OCI-LY7 (cell line): ENCODE measurements at places on chromosomes 4 and X. TPM values are rescaled to one million over a fixed set of nuclear protein-coding genes. Genes with fewer than 3 reads are reported as not detected.

The RNF175 gene
- 0.25 and 0.33 TPM in 2 replicates for total RNA-seq

DNA sequence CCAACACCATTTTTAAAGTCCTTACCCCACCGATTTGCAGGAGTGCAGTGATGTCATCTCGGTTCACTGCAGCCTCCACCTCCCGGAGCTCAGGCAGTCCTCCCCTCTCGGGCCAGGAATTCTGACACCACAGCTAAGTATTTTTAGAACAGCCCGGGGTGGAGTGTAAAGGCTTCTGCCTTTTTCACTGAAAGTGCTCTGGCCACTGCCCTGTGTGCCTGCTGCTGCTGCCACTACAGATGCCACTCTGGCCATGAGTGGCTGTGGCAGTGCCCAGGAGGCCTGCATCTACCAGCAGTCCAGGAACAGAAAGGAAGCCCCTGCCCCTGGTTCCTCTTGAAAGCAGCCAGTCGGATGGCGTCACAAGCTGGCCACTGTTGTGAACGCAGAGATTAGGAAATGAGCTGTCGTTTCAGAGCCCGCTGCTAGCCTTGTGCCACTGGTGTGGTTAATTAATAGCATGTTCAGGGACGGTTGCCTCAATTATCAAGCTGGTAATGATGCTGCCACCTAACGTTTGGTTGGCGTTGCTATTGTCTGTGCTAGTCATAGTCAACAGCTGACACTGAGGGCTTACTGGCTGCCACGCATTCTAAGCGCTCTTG, 23.6 kb upstream of the TBC1D14 start:
- DNase-seq, result peak; percentile 56

DNA sequence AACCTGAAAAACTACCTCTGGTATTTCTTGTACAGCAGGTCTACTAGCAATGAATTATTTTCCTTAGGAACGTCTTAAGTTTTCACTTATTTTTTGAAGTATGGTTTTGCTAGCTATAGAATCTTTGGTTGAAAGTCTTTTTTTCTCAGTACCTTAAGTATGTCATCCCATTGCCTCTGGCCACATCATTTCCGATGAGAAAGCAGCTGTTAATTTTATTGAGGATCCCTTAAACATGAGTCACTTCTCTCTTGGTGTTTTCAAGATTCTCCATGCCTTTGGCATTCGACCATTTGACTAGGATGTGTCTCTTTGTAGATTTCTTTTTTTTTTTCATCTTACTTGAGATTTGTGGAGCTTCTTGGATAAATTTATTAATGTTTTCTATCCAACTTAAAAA, 803.8 kb upstream of the AMOT start:
- no peak for DNase-seq

- no peak for DNase-seq
These were observed 5.2 kb upstream of the TCEANC start for GRCh38 chrX:13647709-13648212.

The ERAS gene
- 0.30 TPM in 1 of 2 replicates, not detected in the other for total RNA-seq

DNA sequence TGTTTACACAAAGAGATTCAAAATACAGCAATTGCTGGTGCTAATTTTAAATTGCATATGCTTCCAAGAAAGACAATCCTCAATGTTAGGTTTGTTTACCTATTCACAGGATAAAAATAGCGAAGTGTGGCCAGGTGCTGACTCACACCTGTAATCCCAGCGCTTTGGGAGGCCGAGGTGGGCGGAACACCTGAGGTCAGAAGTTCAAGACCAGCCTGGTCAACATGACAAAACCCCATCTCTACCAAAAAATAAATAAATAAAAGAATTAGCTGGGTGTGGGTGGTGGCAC, 77.7 kb downstream of the OPHN1 start:
- no peak for DNase-seq

The LRRC66 gene
- total RNA-seq, result 0.11 and 0.25 TPM in 2 replicates

The BEND2 gene
- not detected in 2 replicates for total RNA-seq

GRCh38 chrX:134806707-134807038, 148.4 kb upstream of the PLAC1 start:
- DNase-seq, result peak; percentile 1

The PLXNB3 gene
- not detected in 2 replicates for total RNA-seq

GRCh38 chrX:85109235-85109634, 105.6 kb downstream of the APOOL start:
- peak; percentile 33 for DNase-seq

The IL3RA gene
- total RNA-seq, result not detected in 2 replicates

The AADAT gene
- not detected in 2 replicates for total RNA-seq

DNA sequence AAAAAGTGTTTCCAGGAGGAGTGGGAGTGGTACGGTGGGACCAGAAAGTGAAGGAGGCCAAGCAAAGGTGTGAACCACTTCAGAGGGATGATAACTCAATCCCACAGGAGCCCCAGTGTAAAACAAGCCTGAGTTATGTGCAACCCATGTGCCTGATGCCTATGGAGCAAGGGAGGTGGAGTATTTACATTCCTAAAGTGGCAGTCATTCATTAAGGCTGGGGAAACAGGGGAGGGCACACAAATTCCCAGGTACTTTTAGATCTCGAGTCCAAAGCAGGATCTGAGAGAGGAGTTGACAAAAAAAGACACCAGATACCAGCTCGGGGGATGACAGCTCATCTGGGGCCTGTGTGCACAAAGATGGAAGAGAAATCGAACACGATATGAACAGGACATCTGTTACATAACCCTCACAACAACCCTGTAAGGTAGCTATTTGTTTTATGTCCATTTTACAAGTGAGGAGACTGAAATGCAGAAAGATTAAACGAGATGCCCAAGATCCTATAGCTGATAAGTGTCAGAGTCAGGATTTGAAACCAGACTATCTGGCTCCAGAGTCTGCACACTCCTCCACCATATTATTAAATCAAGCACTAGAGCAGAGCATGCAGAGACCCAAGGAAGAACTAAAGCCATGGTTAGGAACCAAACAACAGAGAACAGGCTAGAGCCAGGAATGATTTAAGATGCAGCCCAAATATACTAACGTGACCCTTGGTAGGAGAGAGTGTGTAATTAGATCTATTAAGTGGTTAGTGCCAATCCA, 91.9 kb upstream of the MAPK10 start:
- DNase-seq, result no peak

The SLC4A4 gene
- not detected in 2 replicates for total RNA-seq

The FRG2 gene
- total RNA-seq, result not detected in 2 replicates

The IL1RAPL1 gene
- total RNA-seq, result not detected in 2 replicates

The MAGEB6B gene
- total RNA-seq, result not detected in 2 replicates

The GLRB gene
- not detected in 2 replicates for total RNA-seq

- DNase-seq, result no peak
These were observed 50.9 kb downstream of the USP26 start for GRCh38 chrX:133045986-133046385.

DNA sequence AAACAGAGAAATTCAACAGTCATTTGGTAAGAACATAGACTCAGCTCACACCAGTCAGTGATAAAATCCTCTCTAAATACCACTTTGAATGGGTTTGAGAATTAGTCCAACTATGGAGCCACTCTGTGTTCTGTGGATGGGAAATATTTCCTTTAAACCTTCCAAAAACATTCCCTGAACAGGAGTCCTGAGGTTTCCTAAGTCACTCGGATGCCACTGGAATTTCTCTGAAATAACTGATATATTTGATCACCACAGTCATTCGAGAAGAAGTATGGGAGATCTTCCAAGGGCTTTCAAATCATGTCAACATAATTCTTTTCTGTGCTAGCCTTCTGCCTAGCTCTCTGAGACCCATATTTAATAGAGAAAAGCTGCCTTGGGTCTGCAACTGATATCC, 958.6 kb downstream of the STIM2 start:
- DNase-seq, result no peak

The RBM47 gene
- 12.0 and 14.2 TPM in 2 replicates for total RNA-seq

The KLB gene
- total RNA-seq, result not detected in 2 replicates

The ETDB gene
- not detected in 2 replicates for total RNA-seq

- peak; percentile 32 for DNase-seq
These were observed 11.9 kb upstream of the ZNF157 start for GRCh38 chrX:47358387-47359065.

The SPANXD gene
- not detected in 2 replicates for total RNA-seq

The LRP2BP gene
- total RNA-seq, result 1.0 and 1.4 TPM in 2 replicates
